ENCODE measurements at places on chromosomes 2 and 18.

GRCh38 chr2:25726522-25726921 is 53.1 kb upstream of the DTNB start:
- DNase-seq, result no peak

DNA sequence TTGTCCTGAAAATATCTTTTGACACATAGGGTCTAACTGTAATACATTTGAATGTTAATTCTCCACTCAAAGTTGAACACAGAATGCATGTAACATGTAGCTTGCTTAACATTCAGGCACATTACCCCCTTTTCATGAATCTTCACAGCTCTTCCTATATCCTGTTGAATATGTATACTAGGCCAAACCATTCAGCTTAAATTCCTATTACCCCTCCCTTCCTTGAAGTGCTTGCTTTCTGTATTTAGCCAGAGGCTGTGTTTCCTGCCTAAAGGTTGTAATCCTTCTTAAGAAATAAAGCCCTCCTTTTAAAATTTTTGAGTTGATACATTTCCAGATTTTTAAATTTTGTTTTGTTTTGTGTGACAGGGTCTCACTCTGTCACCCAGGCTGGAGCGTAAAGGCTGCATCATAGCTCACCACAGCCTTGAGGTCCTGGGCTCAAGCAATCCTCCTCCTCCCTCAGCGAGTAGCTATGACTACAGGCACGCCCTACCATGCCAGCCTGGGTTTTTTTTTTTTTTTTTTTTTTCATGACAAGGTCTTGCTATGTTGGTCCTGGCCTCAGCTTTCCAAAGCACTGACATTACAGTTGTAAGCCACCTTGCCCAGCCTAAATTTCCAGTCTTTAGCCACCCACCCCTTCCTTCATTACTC is 357.6 kb downstream of the DSC3 start:
- DNase-seq, result peak; percentile 33

DNA sequence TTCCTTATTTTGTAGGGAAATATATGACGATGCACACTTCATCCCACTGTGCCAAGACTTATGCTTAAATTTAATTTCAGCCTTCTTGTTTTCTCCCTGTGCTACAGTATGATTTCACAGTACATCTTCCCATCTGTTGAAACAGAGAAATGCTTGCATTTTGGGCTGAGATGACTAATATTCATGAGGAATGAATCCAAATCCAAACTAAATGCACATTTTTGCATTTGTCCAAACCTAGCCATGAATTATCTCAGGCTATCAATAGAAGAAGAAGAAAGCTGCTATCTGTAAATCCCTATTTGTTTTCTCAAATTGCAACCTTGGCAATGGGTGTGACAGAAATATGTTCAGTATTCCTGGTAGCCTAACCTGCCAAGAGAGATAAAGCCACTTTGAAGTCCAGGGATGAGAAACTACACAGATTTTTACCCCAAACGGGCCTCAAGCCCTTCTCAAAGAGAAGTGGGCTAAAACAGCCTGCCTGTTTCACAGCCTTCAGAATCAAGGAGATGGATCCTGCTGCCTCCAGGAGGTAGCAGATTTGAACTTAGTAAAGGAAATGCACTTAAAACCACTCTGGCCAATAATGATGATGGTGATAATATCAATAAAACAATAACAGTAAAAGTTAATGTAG is 306.9 kb upstream of the NT5C1B start:
- no peak for DNase-seq

GRCh38 chr2:38146907-38147307 is 71.0 kb upstream of the CYP1B1 start:
- no peak for DNase-seq

All from NCI-H1417 (cell line).